ENCODE measurements at places on chromosomes 4 and X.

DNA sequence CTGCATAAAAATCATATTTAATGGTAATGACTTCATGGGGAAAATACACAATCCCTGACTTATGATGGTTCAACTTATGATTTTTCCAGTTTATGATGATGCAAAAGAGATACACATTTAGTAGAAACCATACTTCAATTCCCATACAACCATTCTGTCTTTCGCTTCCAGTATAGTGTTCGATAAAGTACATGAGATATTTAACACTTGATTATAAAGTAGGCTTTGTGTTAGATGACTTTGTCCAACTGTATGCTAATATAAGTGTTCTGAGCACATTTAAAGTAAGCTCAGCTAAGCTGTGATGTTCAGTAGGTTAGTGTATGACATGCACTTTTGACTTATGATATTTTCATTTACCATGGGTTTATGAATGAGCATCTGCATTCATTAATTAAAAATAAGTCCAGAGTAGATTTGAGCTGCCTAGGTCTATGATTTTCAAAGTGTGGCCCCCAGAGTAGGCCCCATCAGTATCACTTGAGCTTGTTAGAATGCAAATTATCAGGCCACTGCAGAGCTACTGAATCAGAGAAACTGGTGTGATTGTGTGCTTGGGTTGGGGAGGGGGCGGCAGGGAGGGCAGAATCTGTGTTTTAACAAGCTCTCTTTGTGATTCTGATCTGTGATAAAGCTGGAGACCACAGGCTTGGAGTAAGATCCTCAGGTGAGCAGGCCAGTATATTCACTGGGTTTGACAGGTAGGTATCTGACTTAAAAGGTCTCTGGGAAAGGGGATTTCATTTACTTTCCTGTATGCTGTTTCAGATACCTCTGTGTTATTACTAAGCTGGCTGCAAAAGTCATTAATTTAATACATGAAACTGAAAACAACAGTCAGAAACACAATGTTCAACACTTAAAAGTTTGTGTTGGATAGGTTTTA is 8.4 kb downstream of the ATP10D start:
- no peak for DNase-seq

- DNase-seq: no peak
Measured at GRCh38 chr4:155592179-155592937, 74.3 kb upstream of the GUCY1A1 start.

GRCh38 chrX:145856181-145856580 is 38.6 kb downstream of the SLITRK2 start:
- no peak for DNase-seq

GRCh38 chr4:175714686-175715085 is 97.4 kb downstream of the GPM6A start:
- DNase-seq: no peak

GRCh38 chrX:38004046-38004445 is 2.3 kb upstream of the SYTL5 start:
- DNase-seq: no peak

GRCh38 chrX:112058255-112058654 is 24.3 kb downstream of the TRPC5 start:
- no peak for DNase-seq

Measured in stimulated activated CD4-positive, alpha-beta T cell treated with anti-CD3 and anti-CD28 coated beads, TNF-alpha, amount 100 ng/mL, for 4 hours (primary cell).